ENCODE measurements at places on chromosomes 3 and 15. TPM values are rescaled to one million over a fixed set of nuclear protein-coding genes. Genes with fewer than 3 reads are reported as not detected.

Gene ASB14
- not detected for total RNA-seq

DNA sequence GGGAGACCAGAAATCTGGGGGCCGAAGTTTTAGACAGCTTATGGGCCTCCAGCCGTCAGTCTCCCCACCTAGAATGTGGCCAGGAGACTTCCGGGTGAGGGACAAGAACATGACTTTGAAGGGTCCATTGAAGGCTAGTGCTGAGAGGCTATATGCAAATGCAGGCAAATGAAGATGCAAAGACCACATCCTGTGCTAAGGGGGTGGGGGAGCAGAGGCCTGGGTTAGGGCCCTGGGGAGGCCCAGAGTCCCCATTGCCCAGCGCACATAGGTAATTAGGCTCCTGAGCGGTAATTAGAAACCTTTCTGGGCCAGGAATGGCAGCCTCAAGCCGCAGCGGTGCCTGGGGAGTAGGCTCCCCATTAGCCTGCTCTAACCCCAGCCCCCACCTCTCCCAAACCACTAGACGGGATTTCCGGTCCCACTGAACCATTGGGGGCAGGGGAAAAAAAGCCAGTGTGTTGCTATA lies 6.8 kb downstream of the CSK start:
- DNase-seq: no peak

DNA sequence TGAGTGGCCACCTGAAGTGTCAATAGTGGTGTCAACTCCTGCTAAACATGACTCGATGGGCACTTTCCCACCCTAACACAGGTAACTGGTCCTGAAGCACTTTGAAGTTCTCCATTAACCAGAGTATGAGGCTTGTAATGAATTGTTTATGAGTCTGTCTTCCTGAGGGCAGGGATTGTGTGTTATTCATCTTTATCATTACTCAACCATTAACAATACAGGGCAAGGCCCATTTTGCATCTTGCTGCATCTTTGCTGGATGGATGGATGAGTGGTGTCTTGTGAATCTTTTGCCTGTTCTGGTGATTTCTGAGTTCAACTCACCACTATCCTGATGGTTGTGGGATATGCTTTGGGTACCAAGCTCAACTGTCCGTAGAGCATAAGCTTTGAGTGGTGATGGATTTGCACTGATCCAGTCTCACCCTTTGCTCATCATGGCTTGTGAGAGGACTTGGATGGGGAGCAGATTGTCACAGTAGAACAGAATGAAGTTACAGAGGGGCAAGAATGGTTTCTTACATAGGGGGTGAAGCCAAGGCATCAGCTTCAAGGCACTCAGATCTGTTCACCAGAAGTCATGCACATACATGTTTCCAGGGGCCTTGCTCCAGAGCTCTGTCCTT lies 22.3 kb upstream of the EPB42 start:
- DNase-seq: no peak

DNA sequence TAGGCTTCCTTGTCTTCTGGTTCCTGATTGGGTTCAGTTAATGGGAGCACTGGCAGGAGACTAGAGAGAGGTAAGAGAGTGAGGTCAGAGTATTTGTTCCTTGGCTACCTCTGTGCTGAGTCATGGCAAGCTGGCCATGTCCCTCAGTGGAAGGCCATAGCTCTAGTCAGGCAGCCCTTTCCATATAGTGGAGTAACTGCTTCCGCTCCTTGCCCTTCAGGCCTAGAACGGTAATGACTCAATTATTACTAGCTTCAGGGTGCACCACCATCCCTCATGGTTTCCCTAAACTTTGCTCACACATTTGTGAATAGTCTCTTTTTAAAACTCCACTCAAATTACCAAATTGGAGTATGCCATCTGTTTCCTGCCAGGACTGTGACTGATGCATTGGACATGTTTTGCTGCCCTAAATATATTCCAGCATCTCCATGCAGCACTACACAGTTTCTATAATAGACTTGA lies 10.5 kb upstream of the ANO10 start:
- DNase-seq: peak; percentile 71

Gene MUSTN1
- not detected for total RNA-seq

- DNase-seq: no peak
These were observed 23.9 kb downstream of the SLC6A6 start for GRCh38 chr3:14426305-14426620.

DNA sequence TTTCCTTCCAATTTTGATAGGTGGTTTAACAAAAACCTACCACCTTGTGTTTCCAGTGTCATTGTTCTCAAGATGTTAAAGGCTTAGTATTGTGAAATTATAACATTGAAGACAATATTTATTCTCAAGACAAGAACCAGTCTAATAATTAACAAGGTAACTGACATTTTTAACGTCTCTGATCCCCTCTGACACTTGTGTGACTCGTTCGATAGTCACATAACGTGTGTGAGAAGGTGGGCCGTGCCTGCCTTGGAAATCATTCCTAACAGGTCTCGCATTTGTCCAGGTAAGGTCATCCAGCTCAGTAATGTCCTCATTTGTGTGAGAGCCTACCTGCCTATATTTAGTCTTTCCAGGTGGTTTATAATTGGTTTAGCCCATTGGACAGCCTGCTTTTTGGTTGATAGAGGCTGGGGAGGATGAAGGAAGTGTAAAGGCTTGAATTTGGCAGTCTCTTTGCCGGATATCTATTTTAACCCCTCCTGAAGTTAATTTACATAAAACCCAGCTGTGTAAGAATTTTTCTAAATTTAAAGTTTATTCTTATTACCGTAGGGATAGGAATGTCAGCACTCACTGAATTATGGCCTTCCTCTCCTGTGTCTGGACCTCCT lies 94.4 kb downstream of the AKAP13 start:
- no peak for DNase-seq

Gene PLIN1
- not detected for total RNA-seq

DNA sequence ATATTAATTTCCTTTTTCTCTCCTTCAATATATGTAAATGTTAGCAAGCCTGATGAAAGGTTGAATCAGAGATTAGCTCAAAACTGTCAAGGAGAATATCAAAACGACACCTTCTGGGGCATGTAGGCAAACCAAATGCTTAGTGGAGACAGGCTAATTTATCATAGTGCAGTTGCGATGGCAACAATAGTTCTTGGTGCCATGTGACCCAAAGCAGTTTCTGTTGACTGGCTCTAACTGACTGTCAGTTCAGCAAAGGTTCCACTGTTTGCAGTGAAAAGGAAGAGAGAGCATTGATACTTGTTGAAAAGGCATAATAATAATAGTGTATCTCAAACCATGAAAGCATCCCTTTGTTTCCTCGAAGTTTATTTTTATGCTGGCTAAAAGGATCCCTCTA lies 513.9 kb downstream of the NLGN1 start:
- DNase-seq: no peak

DNA sequence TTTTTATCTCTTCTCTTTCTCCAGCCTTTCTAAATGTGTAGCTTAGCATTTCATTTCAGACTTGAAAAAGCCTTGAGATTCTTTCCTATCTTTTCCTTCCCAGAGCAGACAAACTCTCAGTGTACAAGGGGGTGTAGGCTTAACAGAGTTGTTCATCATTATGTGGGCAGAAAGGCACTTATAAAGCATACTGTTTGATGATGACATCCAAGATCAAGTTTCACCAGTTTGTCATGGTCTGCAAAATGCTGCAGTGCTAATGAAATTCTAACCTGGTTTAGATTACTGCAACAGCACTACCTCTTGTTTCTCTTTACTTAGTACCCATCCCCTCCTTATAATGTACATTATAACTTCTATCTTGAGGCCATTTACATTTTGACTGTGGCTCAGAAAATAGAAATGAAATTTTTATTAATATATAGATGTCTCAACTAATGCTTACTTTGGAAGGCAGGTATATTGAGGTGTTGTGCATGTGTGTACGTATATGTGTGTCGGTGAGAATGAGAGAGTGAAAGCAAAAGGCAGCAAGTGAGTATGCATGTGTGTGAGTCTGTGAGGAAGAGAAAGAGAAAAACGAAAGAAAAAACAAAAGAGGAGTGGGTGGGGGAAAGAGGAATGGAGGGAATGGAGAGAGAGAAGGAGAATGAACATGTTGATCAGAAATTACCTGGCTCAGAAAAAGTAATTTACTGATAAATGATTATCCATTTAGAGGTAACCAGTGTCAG lies 1043.6 kb downstream of the TUSC7 start:
- no peak for DNase-seq

Gene IGDCC3
- total RNA-seq: 0.27 TPM

Gene GLT8D1
- total RNA-seq: 45.9 TPM

DNA sequence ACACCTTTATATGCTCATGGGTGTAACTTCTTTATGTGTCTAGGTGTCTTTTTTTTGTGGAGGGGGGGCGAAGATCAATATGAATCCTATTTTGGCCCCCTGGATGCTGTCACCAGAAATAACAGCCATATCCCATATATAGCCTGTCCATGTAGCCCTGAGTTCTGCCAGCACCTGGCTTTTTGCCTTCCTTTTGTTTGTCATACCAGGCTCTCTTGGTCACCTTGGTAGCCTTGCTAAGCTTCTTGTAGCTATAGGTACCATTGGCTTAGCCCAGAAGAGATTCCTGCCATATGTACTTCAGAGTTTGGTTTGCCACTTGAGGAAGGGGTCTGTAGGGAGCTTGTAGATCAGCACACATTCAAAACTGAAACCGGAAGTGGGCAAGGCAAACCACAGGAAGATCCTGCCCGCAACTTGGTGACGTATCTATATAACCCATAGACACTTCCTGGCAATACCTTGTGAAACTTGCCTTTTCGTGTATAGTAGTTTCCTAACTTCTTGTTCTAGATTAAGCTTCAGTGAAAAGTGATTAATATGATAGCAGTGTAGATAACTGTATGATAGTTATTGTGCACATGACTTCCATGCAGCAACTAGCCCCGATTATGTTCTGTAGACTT lies 11.9 kb downstream of the RASA2 start:
- no peak for DNase-seq

- no peak for DNase-seq
These were observed 89.5 kb upstream of the ATP2B2 start for GRCh38 chr3:10594915-10595314.

Gene GP9
- not detected for total RNA-seq

DNA sequence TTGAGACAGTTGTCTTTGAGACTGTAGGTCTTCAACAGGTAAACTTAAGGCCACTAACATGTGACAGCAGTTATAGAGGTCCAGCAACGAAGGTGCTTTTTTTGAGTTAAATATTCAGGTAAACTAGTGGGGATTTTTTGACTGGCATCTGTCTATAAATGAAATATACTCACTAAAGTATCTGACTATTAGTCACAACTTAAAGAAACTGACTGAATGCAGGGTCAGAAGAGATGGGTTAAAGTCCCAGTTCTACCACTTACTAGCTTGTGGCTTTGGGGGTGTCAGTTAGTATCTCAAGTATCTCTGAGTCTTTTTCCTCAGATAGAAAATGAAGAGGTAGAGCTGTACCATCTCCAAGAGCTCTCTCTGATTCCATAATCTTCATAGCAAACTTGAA lies 18.0 kb downstream of the MIX23 start:
- DNase-seq: no peak

Gene NIT2
- total RNA-seq: 31.0 TPM

Gene BSN
- total RNA-seq: 2.7 TPM

- DNase-seq: no peak
These were observed 54.9 kb downstream of the IGF1R start for GRCh38 chr15:98703126-98703685.

GRCh38 chr3:174651951-174652350 lies 207.2 kb upstream of the NAALADL2 start:
- no peak for DNase-seq

- no peak for DNase-seq
These were observed 146.2 kb upstream of the SEMA6D start for GRCh38 chr15:47570881-47571640.

DNA sequence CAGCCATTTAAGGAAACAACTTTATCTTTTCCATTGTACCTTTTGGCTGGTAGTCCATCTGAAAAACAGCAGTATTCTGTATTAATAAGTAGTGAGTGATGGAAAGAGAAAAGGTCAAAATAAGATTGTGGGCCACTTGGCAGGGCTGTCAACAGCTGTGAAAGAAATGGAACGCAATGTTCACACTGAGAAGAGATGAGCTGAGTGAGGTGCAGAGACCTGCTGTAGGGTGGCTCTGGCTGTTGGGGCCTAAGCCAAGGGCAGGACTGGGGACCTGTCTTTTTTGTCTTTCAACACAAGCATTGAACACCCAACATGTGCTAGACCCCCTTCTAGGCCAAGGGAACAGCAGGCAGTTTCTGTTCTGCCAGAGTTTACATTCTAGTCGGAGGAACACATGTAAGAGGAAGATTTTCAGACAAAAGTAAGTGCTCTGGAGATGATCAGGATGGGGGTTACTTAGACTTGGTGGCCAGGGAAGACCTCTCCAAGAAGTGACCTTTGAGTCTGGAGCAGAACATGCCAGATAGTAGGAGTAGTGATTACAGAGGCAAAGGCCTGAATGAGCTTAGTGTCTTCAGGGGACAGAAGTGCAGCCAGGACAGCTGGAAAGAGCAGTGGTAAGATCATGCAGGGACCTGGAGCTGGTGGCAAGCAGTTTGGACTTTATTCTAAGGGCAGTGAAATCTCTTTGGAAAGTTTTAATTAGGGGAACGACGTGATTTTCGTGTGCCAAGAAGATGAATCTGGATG lies 29.6 kb downstream of the TSEN2 start:
- DNase-seq: no peak

Gene NR2E3
- not detected for total RNA-seq

DNA sequence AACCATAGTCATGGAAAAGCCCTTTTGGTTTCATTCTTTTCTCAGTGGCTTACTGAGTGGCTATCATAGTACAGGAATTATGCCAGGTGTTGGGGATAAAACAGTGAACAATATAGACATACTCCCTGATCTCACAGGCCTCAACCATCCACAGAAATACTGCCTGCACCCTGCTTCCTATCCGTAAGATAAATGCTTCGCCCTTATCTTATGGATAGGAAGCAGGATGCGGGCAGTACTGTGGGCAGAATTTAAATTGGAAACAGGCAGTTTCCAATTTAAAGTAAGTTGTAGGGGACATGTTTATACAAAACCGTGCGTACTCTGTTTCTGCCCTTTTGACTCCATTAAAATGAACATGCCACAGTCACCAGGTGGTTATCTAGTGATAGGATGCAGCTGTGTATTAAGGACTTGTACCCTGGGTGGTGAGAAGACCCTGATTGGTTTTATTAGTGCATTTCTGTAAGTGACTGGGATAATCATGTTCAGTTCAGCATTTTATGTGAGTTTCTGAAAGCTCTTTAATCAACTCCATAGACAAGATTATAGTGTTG lies 141.8 kb upstream of the BHLHE40 start:
- no peak for DNase-seq

Gene ALDH1A3
- total RNA-seq: 208 TPM

DNA sequence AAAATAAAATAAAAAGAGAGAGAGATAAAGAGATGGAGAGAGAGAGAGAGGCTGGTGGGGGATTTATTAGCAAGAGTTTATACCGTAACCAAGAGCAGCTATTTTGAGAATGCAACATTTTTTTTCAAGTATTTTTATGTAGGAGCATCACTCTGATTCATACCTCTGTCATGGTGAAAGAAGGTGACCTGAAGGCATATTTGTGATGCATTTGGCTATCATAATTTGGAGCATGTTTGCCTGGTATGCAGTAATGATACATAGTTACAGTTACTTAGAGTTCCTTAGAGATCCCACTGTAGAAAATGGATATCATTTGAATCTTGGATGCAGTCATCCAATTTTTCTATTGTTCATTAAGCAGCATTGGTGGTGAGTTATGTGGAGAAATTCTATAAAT lies 1472.4 kb downstream of the SI start:
- DNase-seq: no peak
